ENCODE measurements at places on chromosomes 3 and 15.
A peak's percentile ranks its signal among the peaks of the same experiment; 100 is the strongest.

DNA sequence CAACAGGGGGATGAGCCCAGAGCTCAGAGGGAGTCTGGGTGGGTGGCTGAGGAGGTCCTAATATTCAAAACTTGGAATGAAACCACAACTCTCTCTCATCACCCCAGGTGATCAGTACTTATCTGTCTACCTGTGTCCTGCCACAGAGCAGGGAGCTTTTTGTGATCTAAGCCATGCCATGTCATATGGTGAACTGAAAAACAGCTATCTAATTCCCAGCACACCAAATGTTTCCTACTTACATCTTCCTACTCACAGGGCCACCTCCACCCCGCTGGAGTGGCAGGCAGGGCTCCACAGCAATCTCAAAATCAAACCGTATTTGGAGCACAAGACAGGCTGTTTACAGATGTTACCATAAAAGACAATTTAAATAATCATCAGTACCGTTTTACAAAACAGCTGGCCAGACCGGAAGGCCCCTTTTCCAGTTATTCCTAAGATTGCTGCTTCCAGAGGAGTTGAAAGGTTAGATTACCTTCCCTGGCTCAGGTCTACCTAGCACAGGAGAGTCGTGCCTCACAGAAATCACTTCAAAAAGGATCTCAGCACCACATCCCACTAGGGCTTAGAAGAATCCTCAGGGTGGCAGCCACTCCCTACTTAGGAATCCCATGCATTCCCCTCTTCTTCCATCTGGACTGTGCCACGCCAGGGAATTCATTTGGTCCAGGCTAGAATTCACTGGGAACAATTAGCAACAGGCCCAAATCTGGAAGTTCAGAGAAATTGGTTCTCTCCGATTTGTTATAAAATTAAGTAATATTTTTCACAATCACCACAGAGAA, 226.6 kb upstream of the IL12A start:
- no peak for DNase-seq

DNA sequence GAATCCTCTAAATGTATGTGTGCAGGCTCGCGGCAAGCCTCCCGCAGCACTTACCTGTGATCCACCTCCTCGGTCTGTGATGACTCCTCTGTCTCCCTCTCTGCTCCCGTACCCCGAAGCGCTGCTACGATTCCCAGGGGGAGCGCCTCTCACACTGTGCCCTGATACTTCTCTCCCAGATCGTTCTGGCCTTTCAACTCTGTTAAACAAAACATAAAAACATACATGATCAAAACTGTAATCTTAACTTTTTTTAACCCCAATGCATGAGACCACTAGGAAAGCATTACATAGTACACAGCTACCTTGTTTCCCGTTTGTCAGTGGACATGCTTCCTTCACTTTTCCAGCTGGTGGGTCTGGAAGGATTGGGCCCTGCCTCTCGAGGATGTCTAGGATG, 46.6 kb downstream of the SLTM start:
- DNase-seq, result no peak

DNA sequence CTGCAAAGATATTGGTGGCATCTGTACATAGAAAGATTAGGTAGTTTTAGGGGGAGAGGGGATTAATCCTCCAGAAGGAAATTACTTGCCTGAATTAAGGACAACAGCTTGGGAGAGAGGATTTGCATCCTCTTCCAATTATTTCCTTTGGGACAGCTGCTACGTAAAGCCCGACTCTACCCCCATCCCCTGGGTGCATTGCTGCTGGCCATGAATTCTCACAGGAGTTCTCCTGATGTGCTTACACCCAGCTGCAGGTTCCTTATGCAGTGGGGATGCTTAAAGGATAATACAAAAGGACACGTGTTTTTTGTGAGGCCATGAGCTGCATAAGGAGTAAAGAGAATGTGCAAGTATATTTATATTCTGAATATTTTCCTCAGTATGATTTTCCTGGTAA, 132.3 kb downstream of the VPS8 start:
- DNase-seq, result no peak

- DNase-seq, result no peak
Measured at GRCh38 chr3:186132487-186132886, 23.6 kb upstream of the ETV5 start.

- DNase-seq, result no peak
Measured at GRCh38 chr3:175857666-175858270, 998.6 kb downstream of the NAALADL2 start.

- no peak for DNase-seq
Measured at GRCh38 chr3:136802481-136802996, 16.4 kb upstream of the SLC35G2 start.

DNA sequence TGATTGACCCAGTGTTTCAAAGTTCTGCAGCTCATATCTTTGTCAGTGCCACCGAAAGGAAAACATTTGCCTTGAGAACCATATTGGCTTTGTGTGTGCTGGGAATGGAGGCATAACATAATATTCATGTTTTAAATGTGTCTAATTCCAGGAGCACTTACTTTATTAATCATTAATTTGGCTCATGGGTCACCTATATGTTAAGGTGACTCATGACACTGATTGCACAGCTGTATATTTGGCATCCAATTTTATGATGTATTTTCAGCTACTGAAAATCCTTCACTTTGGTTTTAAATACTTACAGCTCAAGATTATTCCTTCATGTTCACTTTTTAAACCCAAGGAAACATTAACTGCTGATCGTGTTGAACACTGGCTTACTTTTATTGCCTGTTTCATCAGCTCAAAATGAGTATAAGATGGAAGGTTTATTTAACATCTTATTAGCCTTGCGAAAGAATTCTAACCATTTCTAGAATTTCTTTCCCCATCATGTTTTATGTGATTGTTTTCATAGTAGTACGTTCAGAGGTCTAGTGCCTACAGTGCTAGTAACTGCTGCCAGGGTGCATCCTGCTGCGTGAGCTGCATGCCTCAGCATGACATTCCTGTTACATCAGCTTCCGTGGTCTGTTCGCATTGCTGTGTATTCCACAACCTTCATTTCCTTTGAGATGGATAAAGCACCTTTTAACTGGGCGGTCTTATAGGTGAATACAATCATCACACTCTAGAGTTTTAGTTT, 63.7 kb downstream of the LRCH3 start:
- DNase-seq, result no peak

GRCh38 chr3:170513642-170514041, 72.2 kb downstream of the SLC7A14 start:
- DNase-seq, result no peak

- DNase-seq, result no peak
Measured at GRCh38 chr3:124364317-124365020, 365.8 kb upstream of the UMPS start.

DNA sequence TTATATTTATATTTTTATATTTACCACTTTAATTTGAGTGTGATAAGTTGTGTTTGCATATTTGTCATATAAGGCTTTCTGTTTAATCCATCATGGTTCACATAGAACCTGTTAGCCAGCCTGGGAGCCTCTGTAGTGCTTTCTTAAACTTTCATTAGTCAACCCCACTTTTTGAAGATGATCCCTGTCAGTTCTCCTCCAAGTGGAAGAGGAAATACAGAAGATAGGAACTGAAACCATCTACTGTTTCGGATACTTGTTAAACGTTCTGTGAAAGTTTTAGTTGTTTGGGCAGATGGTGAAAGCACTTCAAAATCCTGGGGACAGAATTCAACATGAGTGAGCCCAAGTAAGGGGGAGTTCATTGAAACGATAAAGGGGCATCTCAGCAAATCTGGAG, 4.6 kb upstream of the SAMMSON start:
- no peak for DNase-seq

- no peak for DNase-seq
Measured at GRCh38 chr3:149382518-149382917, 5.1 kb upstream of the TM4SF1 start.

DNA sequence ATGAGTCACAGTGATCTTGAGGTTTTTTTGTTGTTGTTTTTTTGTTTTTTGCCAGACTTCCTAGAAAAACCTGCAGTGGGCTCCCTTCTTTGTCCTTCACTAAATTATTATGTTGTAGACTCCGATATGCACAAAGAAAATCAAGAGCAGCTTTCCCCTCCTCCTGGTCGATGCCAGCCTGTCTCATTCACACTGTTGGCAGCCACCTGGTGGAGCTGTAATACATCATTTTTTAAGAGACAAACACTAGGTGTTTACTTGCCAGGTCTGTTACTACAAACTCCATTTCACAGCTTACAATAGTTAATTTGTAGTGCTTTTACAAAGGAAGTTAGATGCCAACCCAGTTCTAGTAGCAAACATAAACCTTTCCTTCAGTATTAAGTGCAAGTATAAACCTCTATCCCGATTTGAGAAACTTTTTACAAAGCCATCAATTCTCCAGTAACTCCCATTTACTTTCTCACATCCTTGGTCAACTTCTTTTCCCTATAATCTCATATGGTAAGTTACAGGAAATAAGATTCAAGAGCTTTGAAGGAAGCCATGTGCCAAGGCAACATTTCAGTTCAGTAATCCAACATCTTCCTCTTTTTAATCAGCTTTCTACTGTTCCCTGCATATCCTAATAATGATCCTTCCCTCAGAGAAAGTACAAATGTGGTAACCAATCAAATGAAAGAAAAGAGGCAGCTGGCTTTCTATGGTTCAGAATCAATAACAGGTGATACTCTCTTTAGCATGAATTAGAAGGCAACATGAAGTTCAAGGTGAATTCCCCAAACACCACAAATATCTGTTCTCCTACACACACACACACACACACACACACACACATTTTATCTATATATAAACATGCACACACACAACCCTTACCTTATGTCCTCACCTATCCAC, 14.0 kb downstream of the AAGAB start:
- DNase-seq, result peak; percentile 13

DNA sequence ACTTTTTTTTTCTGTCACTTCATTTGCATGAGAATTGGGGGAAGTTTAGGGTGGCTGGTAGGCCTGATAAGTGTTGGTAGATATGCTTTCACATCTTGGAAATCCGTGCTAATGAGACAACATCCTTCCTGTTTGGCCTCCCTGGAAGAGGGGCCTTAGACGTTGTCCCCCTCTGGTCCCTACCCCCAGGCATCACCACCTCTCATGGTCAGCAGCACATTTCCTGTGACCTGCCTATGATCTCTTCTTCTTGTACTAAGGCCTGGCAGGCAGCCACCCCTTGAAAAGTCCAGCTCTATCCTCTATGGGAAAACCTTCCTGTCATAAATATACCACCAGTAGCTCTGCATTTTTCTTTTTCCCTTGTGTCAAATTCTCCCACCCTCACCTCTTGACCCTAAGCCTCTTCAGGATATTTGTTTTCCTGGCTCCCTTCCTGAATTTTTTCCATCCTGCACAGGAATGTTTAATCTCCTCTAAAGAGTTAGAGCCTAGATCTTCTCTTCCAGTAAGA, 107.8 kb downstream of the SNRK start:
- DNase-seq, result no peak

- no peak for DNase-seq
Measured at GRCh38 chr3:11908981-11909698, 62.5 kb upstream of the TAMM41 start.

GRCh38 chr3:174409086-174409743, 449.9 kb upstream of the NAALADL2 start:
- DNase-seq, result no peak

- no peak for DNase-seq
Measured at GRCh38 chr3:87332789-87333188, 56.4 kb upstream of the POU1F1 start.

Measured in activated CD4-positive, alpha-beta T cell treated with anti-CD3 and anti-CD28 coated beads for 48 hours (primary cell).